ENCODE measurements at places on chromosomes 4 and X. TPM values are rescaled to one million over a fixed set of nuclear protein-coding genes. Genes with fewer than 3 reads are reported as not detected.

- DNase-seq = no peak
Measured at GRCh38 chr4:36207367-36207766, 36.9 kb downstream of the ARAP2 start.

GRCh38 chr4:126182786-126183185, 868.0 kb downstream of the FAT4 start:
- no peak for DNase-seq

- no peak for DNase-seq
Measured at GRCh38 chr4:12041828-12042227, 613.1 kb upstream of the HS3ST1 start.

GRCh38 chrX:129797251-129797906, 17.6 kb downstream of the SASH3 start:
- no peak for DNase-seq

The NAT8L gene
- 4.8 TPM for total RNA-seq

The NMU gene
- 55.0 TPM for total RNA-seq

The SUPT20HL2 gene
- total RNA-seq = not detected

Measured in A172 (cell line).